ENCODE measurements at places on chromosomes 3 and 15.

GRCh38 chr3:186277268-186277909, 84.6 kb downstream of the DGKG start:
- DNase-seq = peak; percentile 70

DNA sequence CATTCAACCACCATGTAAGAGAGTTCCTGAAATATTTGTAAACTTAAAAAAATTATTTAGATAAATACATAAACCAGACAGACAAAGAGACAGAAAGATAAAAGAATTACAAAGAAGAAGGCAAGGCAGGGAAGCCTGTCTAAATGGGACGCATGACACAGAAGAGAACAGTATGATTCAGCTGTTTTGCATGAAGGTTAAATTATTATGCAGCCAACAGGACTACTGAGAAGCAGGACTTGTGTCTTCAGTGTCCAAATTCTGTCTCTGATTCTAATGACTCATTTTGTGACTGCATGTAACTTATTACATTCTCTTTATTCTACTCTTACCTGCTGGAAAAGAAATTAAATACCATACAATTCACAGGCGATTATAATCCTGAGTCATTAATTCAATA, 340.4 kb upstream of the KCNMB2 start:
- peak; percentile 58 for DNase-seq

DNA sequence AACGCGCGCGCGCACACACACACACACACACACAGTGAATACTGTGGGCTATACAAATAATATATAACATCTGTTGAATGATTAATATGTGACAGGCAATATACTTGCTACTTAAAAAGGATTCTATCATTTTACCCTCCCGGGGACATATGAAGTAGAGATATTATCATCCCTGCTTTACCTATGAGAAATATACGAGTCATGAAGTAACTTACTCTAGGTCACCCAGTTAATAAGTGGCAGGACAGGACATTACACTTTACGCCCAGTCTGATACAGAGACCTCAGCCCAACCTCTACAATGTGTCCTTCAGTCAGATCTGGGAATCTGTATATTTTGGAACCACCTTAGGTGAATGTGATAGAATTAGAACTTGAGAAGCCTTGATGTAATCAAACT, 55.4 kb downstream of the CCDC54 start:
- peak; percentile 45 for DNase-seq

GRCh38 chr3:149657926-149658743, at the start of gene WWTR1:
WWTR1 (minus strand) TSS chr3:149658025; CDS start chr3:149657306, 719 bp downstream.
- DNase-seq = peak; percentile 97

- DNase-seq = no peak
Measured at GRCh38 chr3:29763115-29763514, 482.2 kb downstream of the RBMS3 start.

DNA sequence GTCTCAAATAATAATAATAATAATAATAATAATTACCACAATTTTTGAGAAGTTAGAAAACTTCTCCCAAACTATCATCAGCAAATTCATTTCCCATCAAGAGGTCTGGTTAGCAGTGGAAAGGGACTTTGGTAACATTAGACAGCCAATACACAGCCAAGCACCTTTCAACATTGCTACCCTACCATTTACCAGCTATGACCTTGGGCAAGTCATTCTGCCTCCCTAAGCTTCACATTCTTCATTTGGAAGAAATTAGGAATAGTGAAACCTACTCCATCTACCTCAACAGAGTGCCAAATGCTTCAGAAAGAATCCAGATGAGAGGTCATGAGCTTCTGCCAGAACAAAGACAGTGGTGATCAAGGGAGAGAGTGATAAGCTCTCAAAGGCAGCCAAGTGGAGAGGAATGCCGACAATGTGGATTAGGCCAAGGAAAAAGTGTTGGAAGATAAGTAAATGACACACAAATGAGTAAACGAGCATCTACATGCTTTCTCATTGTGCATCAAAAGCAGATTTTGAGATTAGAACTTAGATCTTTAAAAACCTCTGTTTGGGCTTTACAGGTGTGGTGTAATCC, 42.9 kb upstream of the LPP start:
- DNase-seq = no peak

DNA sequence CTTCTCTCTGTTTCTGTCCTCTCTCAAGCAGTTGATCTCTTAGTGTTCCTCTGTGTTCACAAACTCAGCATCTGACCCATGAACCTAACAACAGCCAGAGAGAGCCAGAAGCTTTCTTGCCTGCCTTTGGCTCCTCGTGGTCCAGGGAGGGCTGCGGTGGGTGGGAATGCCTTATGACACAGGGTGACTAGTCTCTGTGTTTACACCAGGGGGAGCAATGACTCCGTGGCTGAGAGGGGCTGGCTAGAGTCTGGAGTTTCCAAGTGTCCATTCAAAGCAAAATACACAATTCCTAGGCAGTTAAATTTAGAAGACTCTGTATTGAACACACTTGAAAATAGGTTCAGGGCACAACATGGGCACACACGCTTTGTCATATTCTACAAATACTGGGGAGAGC, 370.0 kb upstream of the FRG2C start:
- DNase-seq = peak; percentile 13

DNA sequence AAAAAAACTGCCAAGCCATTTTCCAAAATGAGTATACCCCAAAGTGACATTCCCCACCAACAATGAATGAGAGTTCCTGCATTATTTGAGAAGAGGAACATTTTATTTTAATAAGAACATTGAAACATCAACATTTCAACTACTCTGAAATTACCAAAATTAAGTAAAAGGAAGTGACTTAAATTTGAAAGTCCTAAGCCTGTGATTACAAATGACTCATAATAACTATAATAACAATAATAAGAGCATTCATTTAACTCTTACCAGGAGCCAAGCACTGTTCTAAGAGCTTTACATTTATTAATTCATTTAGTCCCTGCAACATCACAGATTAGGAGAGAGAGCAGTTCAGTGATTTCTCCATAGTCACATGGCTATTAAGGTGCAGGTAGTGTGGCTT, 32.4 kb downstream of the LRRC28 start:
- DNase-seq = peak; percentile 11

DNA sequence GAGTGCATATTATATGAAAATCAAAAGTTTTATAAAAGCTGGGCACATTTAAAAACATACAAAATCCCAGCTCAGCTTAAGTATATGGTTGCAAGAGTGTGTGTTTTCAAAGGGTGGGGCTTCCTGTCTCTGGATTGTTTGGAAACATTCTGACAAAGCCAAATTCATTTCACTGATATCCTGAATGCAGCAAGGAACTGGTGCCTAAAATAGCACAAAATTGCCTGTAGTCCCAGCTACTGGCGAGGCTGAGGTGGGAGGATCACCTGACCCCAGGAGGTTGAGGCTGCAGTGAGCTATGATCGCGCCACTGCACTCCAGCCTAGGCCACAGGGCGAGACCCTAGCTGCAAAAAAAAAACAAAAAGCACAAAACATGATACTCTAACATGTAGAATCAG, 13.0 kb upstream of the TJP1 start:
- no peak for DNase-seq

DNA sequence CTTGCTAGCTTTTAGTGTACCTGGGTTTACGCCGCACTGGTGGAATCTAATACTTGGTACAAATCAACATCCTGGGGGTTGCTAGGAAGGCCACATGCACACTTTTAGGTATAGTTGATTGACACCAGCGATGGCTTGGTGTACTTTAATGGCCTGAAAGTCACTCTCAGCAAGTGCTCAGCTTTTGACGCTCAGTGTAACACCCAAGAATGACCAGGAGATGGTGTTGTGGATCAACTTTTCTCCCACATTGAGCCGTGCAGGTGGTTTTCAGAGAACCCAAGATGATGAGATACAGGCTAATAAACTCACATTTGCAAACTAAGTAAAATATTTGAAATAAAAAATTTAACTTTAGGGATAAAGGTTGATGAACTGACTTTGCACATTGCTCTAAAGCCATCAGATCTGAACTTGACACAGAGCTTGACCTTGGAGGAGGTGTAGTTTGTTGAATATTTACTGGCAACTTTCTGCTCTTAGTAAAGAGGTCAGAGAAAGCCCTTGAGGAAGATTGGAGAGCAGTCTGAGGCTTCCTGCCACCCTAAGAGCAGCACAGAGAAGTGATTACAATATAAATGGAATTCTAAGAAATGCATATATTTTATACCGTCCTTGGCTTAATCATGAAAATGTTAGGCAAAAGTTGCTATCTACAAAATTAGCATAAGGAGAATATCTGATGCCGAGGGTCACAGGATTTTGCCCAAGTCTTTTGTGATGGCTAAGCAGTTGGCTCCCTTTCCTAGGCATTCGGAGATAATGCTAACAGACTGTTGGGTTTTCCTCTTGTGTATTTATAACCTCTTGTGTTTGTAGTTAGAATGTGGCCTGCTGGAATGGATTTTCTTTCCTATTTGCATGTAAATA, 143.4 kb upstream of the RASGRP1 start:
- DNase-seq = peak; percentile 68

- DNase-seq = no peak
Measured at GRCh38 chr15:78987556-78988360, 42.9 kb upstream of the CTSH start.

DNA sequence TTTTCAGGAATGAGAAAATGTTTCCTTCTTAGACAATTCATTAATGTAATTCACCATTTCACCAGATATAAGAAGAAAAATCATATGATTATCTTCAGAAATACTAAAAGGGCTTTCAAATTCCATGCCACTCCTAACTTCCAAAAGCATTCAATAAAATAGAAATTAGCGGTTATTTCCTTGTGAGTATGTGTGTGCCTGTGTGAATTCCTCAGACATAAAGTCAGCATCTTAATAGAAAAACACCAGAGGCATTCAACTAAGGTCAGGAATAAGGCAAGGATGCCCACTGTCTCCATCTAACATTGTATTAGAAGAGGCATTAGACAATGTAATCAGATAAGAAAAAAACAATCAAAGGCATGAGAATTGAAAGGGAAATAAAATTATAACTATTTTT, 88.4 kb downstream of the PLCH1 start:
- DNase-seq = no peak

- DNase-seq = peak; percentile 76
Measured at GRCh38 chr3:57169872-57170623, 4.9 kb upstream of the IL17RD start.

DNA sequence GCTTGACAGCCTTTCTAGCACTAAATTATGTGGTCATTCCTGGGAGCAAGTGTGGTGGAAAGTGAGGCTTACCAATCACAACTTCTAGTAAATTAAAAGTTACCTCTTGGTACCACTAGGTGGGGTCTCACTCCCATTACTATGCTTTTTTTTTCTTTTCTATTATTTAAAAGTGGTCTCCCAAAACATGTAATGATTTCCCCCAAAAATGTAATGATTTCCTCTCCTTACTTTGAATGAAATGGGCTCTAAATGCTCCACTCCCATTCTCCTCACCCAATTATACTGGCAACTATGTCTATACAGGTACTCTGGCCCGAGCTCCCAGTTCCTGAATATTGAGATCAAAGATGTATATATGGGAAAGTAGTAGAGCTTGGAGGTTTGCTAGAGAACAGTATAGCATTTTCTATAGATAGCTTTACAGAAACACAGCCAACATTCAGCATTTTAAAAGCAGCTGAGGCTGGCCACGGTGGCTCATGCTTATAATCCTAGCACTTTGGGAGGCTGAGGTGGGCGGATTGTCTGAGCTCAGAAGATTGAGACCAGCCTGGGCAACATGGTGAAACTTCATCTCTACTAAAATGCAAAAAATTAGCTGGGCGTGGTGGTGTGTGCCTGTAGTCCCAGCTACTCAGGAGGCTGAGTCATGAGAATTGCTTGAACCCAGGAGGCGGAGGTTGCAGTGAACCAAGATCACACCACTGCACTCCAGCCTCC, 70.9 kb downstream of the DCUN1D1 start:
- peak; percentile 49 for DNase-seq

- DNase-seq = no peak
Measured at GRCh38 chr3:136513367-136513766, 238.8 kb downstream of the STAG1 start.

DNA sequence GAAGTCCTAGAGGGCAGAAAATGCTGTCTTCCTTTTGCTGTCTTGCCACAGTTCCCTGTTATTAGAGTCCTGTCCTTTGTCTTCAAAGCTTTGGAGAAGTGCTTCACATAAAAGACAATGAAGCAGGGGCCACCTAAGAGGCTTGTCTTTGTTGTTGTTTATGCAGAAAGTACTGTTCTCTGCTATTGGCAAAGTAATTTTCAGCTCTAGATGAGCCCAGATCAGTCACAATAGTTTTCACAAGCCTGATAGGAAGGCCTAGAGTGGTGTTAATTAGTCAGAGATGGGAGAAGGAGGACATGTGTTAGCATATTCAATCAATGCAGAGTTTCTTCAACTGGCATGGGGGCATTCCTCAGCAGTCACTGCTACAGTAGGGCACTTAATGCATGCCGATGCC, 300.0 kb downstream of the PTPRG start:
- no peak for DNase-seq

GRCh38 chr3:197376735-197377555, 78.5 kb upstream of the DLG1 start:
- no peak for DNase-seq

DNA sequence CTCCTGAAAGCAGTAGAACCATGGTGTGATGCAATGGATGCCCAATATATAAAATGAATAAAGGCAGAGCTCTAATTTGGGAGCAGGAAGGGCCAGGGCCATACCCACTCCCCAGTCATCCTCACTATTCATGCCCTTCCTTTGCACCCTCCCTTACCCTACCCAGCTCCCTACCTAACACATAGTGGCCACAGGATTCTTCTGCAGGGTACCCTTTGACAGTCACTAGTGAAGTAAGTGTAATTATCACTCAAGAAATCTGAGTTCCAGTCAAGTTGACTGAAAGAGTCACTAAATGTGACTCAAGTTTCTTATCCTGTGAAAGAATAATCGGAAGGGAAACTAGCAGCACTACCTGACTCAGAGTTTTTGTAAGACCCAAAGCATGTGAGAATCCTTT, 69.2 kb downstream of the RASA2 start:
- DNase-seq = peak; percentile 80

DNA sequence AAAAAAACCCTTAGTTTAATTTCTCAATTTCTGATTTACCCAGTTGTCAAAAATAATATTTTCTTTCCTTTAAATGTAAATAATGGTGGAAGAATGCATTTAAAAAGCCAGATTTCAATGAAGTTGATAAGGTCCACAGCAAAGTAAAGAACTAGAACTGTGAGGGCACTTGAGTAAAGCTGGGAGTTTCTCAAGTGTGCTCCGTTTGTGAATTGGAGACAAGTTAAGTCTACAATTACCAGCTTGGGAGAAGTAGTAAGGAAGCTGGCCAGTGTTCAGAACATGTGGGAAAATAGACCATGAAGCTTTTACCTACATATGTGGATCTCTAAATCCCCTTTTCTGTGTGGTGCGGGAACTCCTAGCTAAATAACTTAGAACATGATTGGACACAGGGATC, 239.4 kb downstream of the OXSM start:
- no peak for DNase-seq

- DNase-seq = peak; percentile 30
Measured at GRCh38 chr3:151425627-151426340, 35.1 kb downstream of the IGSF10 start.

GRCh38 chr15:51688863-51689262, 7.6 kb downstream of the SCG3 start:
- DNase-seq = peak; percentile 6

GRCh38 chr3:45259133-45259532, 33.0 kb upstream of the TMEM158 start:
- DNase-seq = no peak

- DNase-seq = peak; percentile 7
Measured at GRCh38 chr15:35912196-35912595, 366.2 kb upstream of the DPH6 start.

Data from ELR (cell line).